Mucosa of gallbladder (tissue), 1 donor: ENCODE measurements at places on chromosomes 5 and 9. TPM values are rescaled to one million over a fixed set of nuclear protein-coding genes. Genes with fewer than 3 reads are reported as not detected.

DNA sequence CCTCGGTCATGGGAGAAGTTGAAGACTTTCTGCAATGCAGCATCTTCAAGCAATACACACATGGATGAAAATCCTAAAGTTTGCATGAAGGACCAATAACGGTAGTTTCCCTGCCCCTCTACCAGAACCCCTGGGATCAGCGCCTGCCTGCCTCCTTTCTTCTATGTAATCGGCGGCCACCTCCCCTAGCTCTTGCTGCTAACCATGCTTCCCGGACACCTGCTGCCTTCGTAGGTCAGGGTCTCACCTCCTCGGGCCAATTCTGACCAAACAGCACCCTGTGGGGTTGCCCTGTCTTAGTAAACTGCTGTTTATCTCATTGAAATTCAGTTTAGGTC, 388 bp upstream of the MED10 start:
- DNase-seq, result no peak

DNA sequence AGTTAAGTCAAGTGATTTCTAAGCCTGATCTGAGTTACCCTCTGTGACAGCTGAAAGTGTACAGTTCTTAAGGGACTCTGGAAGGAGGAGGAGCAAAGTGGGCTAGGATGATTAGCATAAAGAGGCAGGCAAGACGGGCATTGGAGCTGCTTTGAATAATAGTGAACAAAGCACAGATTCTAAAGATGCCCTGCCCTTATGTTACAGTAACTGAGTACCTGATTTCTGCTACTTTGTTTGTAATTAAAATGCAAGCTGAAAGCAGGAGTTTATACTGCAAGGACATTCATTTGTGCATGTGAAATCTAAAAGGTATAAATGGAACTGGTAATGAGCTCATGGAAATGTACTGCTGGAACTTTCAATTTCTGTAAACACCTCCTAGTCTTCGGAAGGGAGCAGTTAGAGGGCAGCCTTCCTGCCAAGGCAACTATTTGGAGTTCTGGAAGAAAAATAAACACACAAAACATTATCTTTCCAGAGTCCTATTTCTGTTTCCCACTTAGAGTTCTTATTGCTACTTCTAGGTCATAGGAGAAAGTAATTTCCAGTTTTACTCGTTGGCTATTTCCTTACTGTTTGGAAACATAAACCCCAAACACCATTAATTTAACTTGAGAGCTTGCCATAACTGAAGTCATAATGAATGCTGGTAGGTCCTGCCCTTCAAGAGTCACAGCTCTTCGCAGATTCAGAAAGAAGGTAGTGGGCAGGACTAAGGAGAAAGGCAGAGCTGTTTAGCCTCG, at the start of gene RANBP3L:
RANBP3L (minus strand) TSS at position 45 of the 746 bp plus-strand sequence. CDS start 486 bp downstream, outside the sequence.
- peak; percentile 13 for DNase-seq

CNTLN gene
- 5.4 TPM for total RNA-seq

DNA sequence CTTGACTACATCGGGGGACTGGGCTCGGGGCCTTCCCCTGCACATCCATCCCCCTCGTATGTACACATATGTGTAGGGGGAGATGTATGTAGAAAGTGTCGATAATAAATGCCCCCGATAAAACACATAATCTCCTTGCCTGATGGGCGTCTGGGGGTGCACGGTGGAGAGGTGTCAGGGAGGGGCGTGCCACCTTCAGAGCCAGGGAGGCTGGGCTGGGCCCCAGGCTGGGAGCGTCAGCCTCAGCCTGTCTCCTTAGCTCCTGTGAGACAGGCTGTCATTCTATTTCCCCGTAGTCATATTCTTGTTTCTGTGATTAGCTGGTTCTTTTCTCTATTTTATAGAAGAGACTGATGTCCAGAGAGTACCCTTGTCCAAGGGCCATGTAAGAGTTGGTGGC, 4.7 kb upstream of the RXRA start:
- no peak for DNase-seq

GRCh38 chr5:54655761-54656160, 138.2 kb downstream of the SNX18 start:
- no peak for DNase-seq

DNA sequence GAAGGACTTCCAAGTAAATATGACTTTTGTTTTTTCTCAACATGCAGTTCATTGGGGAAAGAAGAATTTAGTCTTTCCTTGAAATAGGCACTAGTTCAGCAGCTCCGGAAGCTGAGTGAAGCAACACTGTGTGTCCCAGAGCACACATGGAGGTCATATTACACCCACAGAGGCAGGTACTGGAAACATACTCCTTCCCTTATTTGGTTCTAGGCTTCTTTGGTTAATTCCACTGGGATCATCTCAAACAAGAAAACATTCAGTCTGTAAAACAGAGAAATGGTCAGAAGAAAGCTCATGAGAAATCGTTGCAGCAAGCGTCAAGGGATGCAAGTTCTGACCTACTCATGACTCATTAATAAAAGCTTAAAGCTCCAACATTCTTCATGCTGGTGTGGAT, 175.1 kb upstream of the PCSK5 start:
- DNase-seq, result no peak

DNA sequence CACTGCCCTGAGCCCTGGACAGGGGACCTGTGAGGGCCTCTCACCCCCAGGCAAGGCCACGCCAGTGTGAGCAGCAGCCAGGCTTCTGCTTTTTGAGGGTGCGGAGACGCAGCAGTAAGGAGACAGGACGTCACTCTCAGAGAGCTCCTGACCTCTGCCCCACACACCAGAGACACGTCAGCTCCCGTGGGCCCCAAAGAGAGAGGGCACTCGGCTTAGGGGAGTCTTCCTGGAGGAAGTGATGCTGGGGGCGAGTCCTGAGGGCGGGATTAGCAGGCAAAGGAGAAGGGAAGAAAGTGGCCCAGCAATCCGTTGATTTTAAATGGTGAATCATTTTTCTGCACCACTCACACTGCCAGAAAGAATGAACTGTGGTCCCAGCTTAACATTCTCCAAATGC, 24.0 kb upstream of the SLC9A3 start:
- no peak for DNase-seq

DNA sequence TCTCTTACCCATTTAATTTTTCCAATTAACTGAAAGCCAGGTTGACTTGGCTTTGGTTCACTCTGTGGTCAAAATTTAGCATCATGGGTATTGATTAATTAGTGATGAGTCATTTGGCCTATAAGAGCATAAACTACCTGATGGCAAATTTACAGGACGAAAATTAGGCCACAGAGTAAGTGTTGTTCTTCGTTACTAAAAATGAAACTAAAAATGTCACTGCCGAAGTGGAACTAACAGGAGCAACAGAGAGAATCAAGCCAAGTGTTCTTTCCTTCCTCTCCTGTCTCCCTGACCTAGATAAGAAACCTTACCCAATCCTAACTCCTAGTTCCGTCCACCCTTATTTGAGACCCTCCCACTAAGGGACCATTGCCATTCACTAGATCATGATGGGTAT, 176.9 kb downstream of the RAB3C start:
- no peak for DNase-seq

DNA sequence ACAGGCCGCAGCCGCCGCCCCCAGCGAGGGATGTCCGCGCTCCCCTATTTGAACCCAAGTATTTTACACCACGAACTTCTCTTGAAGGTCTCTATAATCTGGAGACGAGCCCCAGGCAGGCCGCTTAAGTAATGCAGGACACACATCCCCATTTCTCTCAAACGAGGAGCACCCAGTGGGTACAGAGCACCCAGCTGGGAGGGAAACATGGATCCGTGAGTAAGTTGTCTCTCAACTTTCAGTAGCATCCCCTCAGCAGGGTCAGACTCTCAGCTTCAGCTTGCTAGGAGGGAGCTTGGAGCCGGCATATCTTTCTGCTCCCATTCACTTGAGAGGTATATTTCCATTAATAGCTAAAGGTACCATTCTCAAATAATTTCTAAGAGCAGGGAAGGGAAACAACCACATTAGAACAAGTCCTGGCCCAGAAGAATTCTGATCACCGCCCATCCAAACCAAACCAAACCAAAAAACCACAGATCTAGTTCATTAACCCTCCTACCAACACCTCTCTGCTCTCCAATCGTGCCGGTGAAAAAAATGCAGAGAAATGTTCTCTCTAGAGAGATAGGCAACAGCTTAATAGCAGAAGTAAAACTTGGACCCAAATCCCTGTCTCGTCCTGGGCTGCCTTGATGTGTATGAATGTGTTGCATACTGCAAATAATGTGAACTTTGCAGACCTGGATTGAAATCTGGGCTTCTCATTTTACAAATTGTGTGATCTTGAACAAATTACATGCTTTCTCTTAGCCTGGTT, 910 bp downstream of the TDRD7 start:
- DNase-seq, result no peak

DNA sequence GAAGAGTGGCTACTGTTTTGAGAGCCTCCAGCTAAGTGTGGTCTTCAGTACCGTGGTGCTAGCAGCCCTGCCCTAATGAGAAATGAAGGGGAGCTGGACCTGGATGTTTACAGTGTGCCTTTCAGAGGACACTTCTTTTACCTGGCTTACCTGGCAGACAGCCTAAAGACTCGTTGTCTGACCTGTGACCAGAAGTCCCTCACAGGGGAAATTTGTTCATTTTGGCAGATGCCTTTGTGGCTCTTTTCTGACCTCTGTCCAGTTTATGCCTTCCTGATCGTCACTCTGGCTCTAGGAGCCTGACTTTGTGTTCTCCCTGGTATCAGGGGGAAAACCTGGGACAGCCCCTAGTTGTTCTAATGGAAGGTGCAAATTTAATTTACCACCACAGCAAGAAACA, 475.1 kb downstream of the DMRTA1 start:
- no peak for DNase-seq

SLC34A3 gene
- total RNA-seq, result 0.49 TPM

GRCh38 chr5:57736716-57737115, 254.1 kb upstream of the ACTBL2 start:
- no peak for DNase-seq
